OCI-M1 (cell line): ENCODE measurements at places on chromosomes 2 and 18.

DNA sequence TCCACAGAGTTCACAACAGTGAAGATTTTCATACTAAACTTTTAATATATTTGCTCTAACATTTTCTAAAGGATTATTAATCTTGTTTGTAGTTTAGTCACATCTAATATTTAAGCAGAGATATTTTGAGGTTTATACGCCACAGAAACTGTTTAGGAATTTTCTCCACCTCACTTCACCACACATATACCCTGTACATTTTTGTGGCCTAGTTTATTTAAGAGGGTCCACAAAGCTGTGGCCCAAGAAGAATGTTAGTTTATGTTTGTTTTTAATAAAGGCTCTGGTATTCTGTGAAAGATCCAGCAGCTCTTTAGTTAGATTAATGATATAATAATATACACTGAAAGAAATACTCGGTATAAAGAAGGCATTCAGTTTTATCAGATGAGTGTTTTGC lies 132.7 kb upstream of the TTC27 start:
- no peak for DNase-seq

DNA sequence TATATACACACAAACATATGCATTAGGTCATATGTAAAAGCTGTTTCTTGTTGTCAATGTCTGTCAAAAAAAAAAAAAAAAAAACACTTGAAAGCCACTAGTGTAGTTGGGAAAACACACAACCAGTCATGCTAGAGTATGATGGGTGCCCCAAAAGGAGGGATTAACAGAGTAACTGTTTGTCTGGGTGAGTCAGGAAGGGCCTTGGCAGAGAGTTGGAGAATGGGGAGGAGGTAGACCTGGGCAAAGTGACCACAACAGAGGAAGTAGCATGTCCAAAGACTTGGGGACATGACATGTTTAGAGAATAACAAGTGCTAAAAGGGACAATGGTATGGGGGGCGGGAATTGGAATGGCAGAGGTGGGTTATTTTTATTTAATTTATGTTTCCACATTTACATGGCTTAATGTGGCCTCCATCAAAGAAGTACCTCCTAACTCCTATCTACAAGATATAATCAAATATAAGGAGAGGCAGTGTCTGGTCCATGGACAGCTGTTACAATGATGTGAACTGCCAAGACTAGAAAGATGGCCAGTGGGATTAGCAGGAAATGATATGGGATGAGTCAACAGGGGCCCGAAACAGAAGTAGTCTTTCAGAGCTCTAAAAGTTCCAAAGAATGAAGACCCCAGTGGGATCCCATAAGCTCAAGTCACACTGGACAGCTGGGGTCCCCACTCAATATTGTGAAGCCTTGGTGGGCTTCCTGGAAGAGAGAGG lies 99.9 kb upstream of the ZFP36L2 start:
- peak; percentile 28 for DNase-seq

GRCh38 chr18:22681908-22682307 lies 251.2 kb upstream of the RBBP8 start:
- DNase-seq: no peak

DNA sequence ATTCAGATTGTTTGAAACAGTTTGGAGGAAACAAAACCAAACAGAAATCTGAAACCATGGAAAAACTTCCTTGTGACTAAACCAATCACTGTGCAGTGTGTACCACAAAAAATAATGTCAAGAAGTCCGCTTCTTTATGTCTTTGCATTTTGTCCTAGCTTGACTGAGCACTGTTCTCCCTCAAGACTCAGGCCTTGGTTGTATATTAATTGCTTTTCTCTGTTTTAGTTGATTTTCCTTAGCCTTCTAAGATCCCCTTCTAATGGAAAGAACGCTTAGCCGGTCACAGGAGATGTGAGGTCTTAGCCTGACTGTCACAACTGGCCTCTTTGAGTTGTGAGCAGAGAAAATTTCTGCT lies 56.6 kb downstream of the LCLAT1 start:
- DNase-seq: no peak

DNA sequence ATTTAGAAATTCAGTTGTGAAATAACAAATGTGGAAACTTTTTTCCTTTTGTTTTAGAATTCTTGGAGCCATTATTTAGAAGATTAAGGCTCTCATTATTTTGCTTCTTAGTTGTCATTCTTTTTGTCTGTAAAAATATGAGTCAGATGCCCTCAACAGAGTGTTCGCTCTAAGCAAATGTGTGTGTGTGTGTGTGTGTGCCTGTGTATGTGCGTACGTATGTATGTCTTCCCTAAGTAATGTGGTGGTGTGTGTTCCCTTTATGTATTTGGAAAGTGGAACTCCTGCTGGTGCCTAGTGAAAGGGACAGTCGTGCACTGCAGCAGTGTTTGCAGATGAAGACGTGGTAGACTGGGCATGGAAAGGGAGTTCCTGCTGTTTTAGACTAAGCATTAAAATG lies 27.5 kb downstream of the ZNF407 start:
- DNase-seq: no peak

DNA sequence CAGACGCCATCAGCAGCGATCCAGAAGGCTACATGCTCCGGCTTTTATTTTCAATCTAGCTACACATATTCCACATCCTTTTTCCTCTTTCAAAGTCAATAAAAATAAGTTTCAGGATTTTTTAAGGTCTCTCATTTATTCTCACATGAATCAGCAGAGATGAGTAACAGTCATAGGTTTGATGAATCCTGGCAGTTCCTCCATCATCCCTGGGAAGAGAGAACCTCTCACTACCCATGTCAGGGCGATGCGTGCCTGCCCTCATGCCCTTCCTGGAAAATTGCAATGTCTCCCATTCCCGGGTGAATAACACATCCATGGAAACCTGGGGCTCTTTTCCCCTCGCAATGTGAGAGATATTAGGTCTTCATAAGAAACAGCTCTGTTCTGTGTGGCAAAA lies 301.1 kb upstream of the SMIM21 start:
- DNase-seq: no peak

GRCh38 chr18:5253910-5254309 lies 41.6 kb downstream of the ZBTB14 start:
- DNase-seq: no peak

- peak; percentile 93 for DNase-seq
These were observed 5.4 kb upstream of the SATB2 start for GRCh38 chr2:199462956-199463692.

GRCh38 chr2:201204655-201205514 lies 21.9 kb downstream of the CASP10 start:
- no peak for DNase-seq

GRCh38 chr2:156340804-156341451 lies 8.4 kb upstream of the NR4A2 start:
- DNase-seq: peak; percentile 86

DNA sequence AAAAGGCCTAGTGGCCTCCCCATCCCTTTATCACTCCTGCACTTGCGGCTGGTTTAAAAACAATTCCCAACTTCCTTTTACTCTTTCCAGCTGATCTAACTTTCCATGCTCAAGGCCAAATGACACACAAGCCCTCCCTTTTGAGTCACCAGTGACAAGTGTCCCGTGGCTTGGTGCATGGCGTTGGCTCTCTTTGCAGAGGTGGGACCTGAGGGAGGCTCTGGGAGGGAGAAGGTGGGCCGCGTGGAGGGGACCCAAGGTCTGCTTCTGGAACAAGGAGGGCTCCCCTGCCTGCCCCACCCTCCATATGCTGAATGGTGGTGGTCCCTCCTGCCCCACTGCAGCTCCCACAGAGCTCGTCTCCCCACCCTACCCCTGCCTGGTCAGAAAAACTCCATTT lies 30.8 kb upstream of the HPCAL1 start:
- DNase-seq: no peak

GRCh38 chr2:134020608-134021007 lies 233.3 kb upstream of the MGAT5 start:
- no peak for DNase-seq

DNA sequence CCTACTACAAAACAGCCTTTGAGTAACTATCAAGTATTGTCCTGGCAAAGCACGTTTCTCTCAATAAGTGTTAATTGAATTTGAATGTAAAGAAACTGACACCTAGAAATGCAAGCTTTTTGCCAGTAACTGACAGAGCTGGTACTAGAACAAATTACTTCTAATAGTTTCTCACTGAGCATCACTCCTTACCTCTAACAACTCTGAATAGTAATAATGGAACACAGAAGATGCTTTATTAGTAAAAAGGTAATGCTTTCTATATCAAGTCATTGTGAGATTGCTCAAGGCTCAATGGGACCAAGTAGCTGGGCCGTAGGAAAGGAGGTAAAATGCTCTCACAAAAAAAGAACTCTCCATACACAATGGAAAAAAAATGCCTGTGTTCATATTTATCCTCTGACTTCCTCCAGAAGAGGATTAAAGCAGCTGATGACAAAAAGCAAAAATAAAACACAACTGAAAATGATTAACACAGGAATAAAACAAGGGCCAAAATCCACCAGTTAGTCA lies 11.8 kb downstream of the RASGRP3 start:
- no peak for DNase-seq

DNA sequence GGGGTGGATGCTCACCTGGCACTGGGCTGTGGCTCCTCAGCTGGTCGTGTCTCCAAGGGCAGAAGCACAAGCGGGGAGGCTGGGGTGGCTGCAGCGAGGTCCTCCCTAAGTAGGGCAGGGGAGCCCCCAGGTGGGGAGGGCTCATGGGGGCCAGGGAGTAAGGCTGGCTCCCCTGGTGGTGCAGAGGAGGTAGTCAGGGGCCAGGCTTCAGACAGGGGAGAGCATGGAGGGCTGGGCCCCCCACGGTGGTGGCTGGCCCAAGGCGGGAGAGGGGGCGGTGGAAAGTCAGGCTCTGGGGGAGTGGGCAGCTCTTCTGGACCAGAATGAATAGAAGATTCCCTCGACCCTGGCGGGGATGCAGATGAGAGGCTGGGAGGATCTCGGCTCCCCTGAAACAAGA lies 8.1 kb upstream of the SFXN5 start:
- no peak for DNase-seq
